MCF 10A (cell line): ENCODE measurements at places on chromosomes 7 and 10. TPM values are rescaled to one million over a fixed set of nuclear protein-coding genes. Genes with fewer than 3 reads are reported as not detected.

DNA sequence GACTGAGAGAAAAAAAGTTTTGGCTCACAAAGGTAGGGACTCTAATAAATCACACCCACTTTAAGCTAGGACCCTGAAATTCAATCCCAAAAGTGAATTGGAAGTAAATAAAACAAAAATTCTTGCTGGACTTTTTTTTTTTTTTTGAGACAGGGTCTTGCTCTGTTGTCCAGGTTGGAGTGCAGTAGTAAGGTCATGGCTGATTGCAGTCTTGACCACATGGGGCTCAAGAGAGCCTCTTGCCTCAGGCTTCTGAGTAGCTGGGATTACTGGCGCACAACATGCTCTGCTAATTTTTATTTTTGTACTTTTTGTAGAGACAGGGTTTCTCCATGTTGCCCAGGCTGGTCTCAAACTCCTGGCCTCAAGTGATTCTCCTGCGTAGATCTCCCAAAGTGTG, 5.0 kb upstream of the LUC7L2 start:
- H3K27ac ChIP-seq: no peak overlapping the region
- peaks cover 49% of the 10 kb centered on the region for H3K36me3 ChIP-seq
- H3K4me1 ChIP-seq: peaks cover 18% of the 10 kb centered on the region
- DNase-seq: no peak
- no peak overlapping the region for H3K4me3 ChIP-seq

- DNase-seq: no peak
- H3K4me1 ChIP-seq: peaks cover 12% of the 10 kb centered on the region
- H3K36me3 ChIP-seq: peaks cover 6% of the 10 kb centered on the region
- no peak overlapping the region for H3K4me3 ChIP-seq
- H3K27me3 ChIP-seq: no peaks in the 10 kb centered on the region
Observed at GRCh38 chr7:19963695-19964094, 190.3 kb upstream of the TMEM196 start.

DNA sequence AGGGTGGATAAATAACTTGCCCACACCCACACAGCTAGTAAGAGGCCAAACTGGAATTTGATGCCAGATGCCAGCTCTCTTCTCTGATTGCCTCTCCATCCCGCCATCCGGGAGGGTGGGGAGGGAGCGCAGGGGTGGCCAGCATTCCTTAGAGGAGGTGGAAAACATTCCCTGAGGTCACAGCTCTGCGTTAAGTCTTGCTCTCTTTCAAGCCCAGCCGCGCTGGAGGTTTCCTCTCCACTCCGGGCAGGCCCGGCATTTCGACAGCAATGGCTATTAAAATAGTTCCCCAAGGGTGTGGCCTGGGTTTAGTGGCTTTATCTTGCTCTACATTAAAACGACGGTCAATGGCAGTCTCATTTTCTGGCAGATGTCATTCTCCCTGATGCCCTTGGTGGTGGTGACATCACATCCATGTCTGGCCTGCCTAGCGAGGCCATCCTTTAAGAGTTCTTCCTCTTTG, 16.1 kb upstream of the C10orf71 start:
- no peaks in the 10 kb centered on the region for H3K4me1 ChIP-seq
- peak; percentile 4 for DNase-seq
- no peak overlapping the region for H3K4me3 ChIP-seq
- H3K27me3 ChIP-seq: peaks cover 19% of the 10 kb centered on the region
- no peaks in the 10 kb centered on the region for H3K36me3 ChIP-seq
- no peak overlapping the region for H3K27ac ChIP-seq

DNA sequence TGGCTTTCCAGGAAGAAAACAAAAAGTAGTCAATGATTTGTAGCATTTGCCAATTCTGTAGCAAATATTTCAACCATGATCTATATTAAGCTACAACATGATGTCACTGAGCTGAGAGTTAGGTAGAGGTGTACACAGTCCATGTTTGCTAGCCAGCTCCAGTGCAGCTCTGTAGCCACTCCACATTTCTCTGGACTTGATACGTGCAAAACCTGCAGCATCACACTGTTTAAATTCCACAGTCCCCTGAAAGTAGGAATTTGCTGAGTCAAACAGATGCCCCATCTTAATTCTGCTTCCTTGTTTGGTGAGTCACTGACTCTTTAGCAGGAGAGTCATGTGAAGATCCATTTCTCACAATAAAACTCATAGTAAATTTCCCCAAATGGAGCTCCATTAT, 89.8 kb upstream of the LRRTM3 start:
- DNase-seq: peak; percentile 17
- no peak overlapping the region for H3K27ac ChIP-seq
- H3K27me3 ChIP-seq: no peaks in the 10 kb centered on the region
- H3K4me3 ChIP-seq: no peak overlapping the region
- no peaks in the 10 kb centered on the region for H3K36me3 ChIP-seq

Gene FAM3C
- total RNA-seq: 56.5 and 64.1 TPM in 2 replicates

GRCh38 chr7:24948739-24949138, 31.2 kb downstream of the OSBPL3 start:
- peak; percentile 43 for DNase-seq
- H3K27ac ChIP-seq: peak overlapping the region; percentile 81
- no peaks in the 10 kb centered on the region for H3K27me3 ChIP-seq
- H3K36me3 ChIP-seq: no peaks in the 10 kb centered on the region

DNA sequence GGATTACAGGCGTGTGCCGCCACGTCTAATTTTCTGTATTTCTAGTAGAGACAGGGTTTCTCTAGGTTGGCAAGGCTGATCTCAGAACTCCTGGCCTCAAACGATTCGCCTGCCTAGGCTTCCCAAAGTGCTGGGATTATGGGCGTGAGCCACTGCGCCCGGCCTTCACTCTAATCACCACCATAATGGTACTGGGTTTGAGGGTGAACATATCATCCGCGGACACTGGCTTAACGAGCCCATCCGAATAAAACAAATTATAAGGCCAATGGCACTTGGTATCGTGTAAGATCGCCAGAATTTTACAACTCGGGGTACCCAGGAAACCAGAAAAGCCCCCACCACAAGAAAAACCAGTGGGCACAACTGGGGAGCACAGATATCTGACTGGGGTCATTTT, 580 bp downstream of the FAM200A start:
- H3K36me3 ChIP-seq: peaks cover 22% of the 10 kb centered on the region
- no peaks in the 10 kb centered on the region for H3K27me3 ChIP-seq
- H3K4me1 ChIP-seq: peaks cover 6% of the 10 kb centered on the region
- peak overlapping the region; percentile 90 for H3K27ac ChIP-seq
- no peak for DNase-seq

- peak overlapping the region; percentile 16 for H3K27ac ChIP-seq
- no peaks in the 10 kb centered on the region for H3K27me3 ChIP-seq
- H3K4me3 ChIP-seq: no peak overlapping the region
- DNase-seq: no peak
- H3K4me1 ChIP-seq: peaks cover 8% of the 10 kb centered on the region
Observed at GRCh38 chr7:97174303-97174702, 56.8 kb downstream of the SDHAF3 start.

Gene GALNT17
- total RNA-seq: not detected in 2 replicates

Gene C7orf57
- 0.37 and 0.52 TPM in 2 replicates for total RNA-seq

DNA sequence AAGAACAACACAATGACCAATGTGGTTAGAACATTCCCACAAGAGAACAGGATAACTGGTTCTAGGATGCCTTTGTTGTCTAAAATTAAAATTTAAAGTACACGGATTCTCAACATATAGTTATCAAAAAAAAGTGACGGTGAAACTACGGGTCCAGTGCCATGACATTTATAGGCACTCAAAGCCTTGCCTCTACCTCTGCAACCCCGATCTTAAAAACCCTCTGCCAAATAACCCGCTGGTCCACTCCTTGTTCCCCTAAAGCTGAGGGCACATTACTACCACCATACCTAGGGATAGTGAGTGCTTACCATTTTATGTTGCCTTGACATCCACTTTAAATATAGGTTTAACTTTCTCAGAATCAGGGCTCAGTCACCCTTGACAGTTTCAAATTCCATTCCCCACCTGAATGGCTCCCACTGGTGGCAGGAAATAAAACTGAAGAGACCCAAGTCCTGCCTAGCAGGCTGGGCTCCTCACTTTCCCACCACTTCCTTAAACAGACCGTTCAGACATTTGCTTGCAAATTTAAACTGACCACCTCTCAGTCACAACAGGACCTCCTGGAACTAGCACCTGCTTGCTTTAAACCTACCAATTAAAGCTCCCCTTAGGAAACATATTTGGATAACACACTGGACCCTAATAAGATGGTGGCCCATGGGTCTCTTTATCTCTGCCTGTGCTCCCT, 169.9 kb upstream of the ASAH2 start:
- DNase-seq: peak; percentile 68
- no peaks in the 10 kb centered on the region for H3K27me3 ChIP-seq
- no peak overlapping the region for H3K4me3 ChIP-seq
- no peak overlapping the region for H3K27ac ChIP-seq

- no peaks in the 10 kb centered on the region for H3K27me3 ChIP-seq
- peak; percentile 97 for DNase-seq
Observed at GRCh38 chr7:116524609-116525297, at the start of gene CAV1. Gene CAV1, plus strand, starts transcription at chr7:116525036. Its CDS starts 27 bp downstream, at chr7:116525063.

Gene HEPACAM2
- total RNA-seq: not detected in 2 replicates

GRCh38 chr7:151849008-151849878, 27.7 kb downstream of the PRKAG2 start:
- peaks cover 4% of the 10 kb centered on the region for H3K36me3 ChIP-seq
- peaks cover 14% of the 10 kb centered on the region for H3K4me1 ChIP-seq
- H3K27ac ChIP-seq: no peak overlapping the region
- H3K4me3 ChIP-seq: no peak overlapping the region
- no peak for DNase-seq

- peak overlapping the region; percentile 85 for H3K27ac ChIP-seq
- no peaks in the 10 kb centered on the region for H3K36me3 ChIP-seq
- DNase-seq: peak; percentile 97
- no peaks in the 10 kb centered on the region for H3K27me3 ChIP-seq
- peaks cover 36% of the 10 kb centered on the region for H3K4me1 ChIP-seq
- H3K4me3 ChIP-seq: peak overlapping the region; percentile 66
Observed at GRCh38 chr7:539731-540411, 20.2 kb upstream of the PDGFA start.

Gene PAPSS2
- total RNA-seq: 1.0 and 1.4 TPM in 2 replicates

GRCh38 chr10:133258818-133259601, 17.7 kb downstream of the ADAM8 start:
- peaks cover 6% of the 10 kb centered on the region for H3K36me3 ChIP-seq
- H3K4me1 ChIP-seq: peaks cover 33% of the 10 kb centered on the region
- peak overlapping the region; percentile 68 for H3K4me3 ChIP-seq
- peak; percentile 99 for DNase-seq
- no peaks in the 10 kb centered on the region for H3K27me3 ChIP-seq

- DNase-seq: no peak
- H3K27ac ChIP-seq: no peak overlapping the region
- no peaks in the 10 kb centered on the region for H3K27me3 ChIP-seq
- H3K4me1 ChIP-seq: no peaks in the 10 kb centered on the region
Observed at GRCh38 chr10:48667960-48668590, 16.6 kb upstream of the WDFY4 start.

- no peak overlapping the region for H3K4me3 ChIP-seq
- no peak for DNase-seq
- peaks cover 47% of the 10 kb centered on the region for H3K27me3 ChIP-seq
- H3K4me1 ChIP-seq: no peaks in the 10 kb centered on the region
Observed at GRCh38 chr10:48951707-48952106, 12.1 kb upstream of the LRRC18 start.

DNA sequence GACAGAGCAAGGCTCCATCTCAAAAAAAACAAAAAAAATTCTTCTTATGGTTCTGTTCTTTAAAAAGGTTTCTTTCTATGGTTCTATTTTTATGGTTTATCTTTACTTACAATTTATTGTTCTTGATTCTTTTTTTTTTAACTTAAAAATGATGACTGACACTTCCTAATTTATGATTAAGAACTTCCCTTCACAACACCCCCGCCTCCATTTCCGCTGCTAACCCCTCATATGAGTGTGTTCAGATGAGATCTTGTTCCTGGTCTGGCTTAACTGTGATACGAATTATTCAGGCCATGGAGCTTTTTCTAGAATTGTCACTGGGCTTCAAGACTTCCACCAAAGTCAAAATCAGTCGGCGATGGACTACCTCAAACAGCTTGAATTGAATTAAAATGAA, 33.9 kb downstream of the PTER start:
- no peaks in the 10 kb centered on the region for H3K4me1 ChIP-seq
- DNase-seq: no peak
- H3K27ac ChIP-seq: no peak overlapping the region
- H3K27me3 ChIP-seq: no peaks in the 10 kb centered on the region
- H3K36me3 ChIP-seq: peaks cover 11% of the 10 kb centered on the region

DNA sequence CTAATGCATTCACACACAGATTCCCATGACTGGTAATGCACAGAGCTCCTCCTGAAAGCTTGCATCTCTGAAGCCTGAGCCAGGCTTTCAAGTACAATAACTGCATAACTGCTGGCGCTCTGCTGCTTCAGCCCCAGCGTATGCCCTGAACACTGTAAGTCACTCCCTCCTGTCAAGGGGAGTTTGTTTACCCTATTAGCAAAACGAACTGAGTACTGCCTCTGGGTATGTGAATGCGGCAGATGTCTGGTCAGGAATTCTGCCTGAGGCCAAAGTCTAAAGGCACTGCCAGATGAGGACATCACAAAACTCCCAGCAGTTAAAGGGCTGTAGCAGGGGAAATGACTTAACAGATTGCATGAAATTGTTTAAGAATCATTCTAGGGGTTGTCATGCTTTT, 97.7 kb downstream of the NRCAM start:
- H3K4me3 ChIP-seq: no peak overlapping the region
- no peaks in the 10 kb centered on the region for H3K27me3 ChIP-seq
- peak; percentile 69 for DNase-seq
- no peaks in the 10 kb centered on the region for H3K36me3 ChIP-seq
- H3K27ac ChIP-seq: no peak overlapping the region

DNA sequence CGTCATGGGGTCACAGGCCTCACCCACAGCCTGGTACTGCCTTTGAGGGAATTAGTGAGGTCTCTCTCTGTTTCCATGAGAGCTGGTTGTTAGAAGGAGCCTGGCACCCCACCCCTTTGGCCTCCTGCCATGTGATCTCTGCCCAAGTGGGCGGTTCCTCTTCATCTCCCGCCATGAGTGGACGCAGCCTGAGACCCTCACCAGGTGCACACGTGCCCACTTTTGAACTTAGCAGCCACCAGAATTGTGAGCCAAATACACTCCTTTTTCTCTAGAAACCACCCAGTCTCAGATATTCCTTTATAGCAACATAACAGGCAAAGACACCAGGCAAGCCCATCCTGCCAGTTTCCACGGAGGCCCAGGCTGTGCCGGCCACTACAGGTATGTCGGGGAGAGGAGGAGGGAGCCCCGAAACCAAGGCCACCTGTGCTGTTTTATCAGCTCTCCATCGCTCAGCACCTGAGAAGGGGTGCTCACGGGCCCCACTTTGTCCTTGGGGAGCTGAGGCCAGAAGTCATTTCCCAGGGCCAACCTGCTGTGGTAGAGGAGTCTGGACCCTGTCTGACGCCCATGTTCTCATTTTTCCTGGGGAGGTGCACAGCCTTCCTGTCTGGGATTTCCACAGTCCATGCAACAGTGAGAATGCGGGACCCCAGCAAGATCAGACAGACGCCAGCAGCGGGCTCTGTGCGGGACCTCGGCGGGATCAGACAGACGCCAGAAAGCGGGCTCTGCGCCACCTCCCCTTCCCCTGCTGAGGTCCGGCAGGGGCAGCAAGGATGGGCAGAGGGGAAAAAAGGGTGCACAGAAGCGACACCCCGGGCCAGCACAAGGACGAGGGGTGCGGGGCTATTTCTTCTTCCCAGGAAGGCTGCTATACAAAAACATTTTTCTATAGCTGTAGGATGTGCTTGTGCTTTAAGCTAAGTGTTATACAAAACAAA, 220.5 kb downstream of the ELFN1 start:
- no peak overlapping the region for H3K27ac ChIP-seq
- no peak overlapping the region for H3K4me3 ChIP-seq
- no peaks in the 10 kb centered on the region for H3K4me1 ChIP-seq
- no peaks in the 10 kb centered on the region for H3K27me3 ChIP-seq

- peaks cover 65% of the 10 kb centered on the region for H3K27me3 ChIP-seq
- no peak overlapping the region for H3K27ac ChIP-seq
- no peak overlapping the region for H3K4me3 ChIP-seq
- no peaks in the 10 kb centered on the region for H3K4me1 ChIP-seq
Observed at GRCh38 chr10:571688-572451, 117.6 kb downstream of the DIP2C start.
